ENCODE measurements at places on chromosomes 1 and 21.

DNA sequence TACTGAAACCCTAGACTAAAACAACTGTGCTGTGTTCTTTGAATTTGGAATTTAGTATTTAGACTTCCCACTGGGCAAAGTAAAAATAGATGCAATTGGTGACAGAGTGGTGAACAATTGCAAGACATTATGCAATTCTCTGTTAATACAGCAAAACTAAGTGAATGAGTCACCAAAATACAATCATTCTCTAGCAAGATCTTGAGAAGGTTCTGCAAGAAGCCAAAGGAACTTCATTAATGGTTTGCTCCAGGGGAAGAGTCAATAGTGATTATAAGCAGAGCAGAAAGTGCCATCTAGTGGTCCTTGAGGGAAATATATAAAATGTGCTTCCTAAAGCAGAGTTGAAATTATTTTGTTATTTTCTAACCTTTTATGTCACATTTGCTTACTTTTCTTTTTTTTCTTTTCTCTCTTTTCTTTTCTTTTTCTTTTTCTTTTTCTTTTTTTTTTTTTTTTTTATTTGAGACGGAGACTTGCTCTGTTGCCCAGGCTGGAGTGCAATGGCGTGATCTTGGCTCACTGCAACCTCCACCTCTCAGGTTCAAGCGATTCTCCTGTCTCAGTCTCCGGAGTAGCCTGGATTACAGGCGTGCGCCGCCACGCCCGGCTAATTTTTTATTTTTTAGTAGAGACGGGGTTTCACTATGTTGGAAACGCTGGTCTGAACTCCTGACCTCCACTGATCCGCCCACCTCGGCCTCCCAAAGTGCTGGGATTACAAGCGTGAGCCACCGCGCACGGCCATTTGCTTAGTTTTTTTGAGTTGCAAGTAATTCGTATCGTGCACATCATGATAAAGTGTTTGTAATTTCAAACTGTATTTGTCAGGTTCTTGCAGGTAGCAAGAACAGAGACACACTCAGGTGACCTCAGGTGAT, 99.2 kb downstream of the CTH start:
- DNase-seq, result no peak

DNA sequence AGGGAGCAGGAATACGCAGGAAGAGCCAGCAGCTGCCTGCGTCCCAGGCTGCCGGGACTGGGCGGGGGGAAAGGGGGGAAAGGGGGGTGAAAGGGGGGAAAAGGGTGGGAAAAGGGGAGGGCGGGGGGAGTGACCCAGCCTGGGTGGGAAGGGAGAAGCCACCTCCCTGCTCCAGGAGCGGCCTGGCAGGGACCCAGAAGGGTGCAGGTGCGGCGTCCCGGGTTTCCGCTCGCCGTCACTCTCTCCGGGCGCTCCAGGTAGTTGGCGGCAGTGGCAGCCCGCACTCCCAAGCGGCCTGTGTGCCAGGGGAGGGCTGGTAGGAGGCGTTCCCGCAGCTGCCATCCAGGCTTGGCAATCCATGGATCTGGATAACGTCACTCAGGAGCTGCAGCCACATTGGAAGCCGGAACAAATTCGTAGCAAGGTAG, 141.0 kb upstream of the NGF start:
- no peak for DNase-seq

- no peak for DNase-seq
Measured at GRCh38 chr1:83508485-83509151, 490.3 kb downstream of the TTLL7 start.

- no peak for DNase-seq
Measured at GRCh38 chr1:236890152-236891056, 95.3 kb downstream of the MTR start.

DNA sequence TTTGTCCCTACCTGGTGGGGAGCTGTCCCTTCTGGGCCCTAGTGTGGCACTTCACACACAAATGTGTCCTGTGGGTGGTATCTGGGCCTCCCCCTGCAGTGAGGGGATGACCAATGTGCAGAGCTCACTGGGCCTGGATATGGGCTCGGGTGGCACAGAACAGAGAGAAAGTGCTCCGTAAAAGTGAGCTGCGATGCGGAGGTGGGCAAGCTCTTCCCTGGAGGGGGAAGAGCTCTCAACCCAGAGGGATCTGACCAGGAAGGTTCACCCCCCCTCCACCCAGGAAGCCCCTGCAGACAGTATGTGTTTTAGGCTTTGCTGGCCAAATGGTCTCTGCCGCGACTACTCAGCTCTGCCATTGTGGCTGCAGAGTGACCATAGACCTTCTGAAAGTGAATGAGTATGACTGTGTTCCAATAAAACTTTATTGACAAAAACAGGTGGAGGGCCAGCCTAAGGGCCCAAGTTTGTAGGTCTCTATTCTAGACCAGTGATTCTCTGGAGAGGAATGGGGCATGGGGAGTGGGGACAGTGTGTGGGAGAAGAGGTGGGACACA, 8.6 kb upstream of the ITGB2 start:
- DNase-seq, result no peak

- DNase-seq, result no peak
Measured at GRCh38 chr1:18290740-18291412, 183.3 kb downstream of the IGSF21 start.

DNA sequence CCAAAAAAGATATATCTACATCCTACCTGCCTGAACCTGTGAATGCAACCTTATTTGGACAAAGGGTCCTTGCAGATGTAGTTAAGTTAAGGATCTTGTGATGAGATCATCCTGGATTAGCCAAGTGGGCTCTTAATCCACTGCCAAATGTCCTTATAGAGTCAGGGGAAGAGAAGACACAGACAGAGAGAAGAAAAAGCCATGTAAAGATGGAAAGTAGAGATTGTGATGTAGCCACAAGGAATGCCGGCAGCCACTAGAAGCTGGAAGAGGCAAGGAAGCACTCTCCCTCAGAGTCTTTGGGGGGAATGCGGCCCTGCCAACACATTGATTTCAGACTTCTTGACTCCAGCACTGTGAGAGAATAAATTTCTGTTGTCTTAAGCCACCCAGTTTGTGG, 16.2 kb downstream of the HSD11B1 start:
- DNase-seq, result no peak

DNA sequence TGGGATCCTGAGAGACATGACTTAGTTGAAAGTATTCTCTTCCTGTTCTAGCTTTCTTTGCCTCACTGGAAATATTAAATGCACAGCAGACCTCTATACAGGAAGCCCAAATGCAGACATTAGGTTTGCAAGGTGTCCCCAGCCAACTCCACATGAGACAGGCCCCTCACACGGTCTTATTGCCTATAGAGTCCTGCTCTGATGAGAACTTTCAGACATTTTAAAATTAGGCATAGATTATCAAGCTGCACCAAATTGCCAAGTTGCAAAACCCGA, 251.9 kb upstream of the C1orf105 start:
- no peak for DNase-seq

DNA sequence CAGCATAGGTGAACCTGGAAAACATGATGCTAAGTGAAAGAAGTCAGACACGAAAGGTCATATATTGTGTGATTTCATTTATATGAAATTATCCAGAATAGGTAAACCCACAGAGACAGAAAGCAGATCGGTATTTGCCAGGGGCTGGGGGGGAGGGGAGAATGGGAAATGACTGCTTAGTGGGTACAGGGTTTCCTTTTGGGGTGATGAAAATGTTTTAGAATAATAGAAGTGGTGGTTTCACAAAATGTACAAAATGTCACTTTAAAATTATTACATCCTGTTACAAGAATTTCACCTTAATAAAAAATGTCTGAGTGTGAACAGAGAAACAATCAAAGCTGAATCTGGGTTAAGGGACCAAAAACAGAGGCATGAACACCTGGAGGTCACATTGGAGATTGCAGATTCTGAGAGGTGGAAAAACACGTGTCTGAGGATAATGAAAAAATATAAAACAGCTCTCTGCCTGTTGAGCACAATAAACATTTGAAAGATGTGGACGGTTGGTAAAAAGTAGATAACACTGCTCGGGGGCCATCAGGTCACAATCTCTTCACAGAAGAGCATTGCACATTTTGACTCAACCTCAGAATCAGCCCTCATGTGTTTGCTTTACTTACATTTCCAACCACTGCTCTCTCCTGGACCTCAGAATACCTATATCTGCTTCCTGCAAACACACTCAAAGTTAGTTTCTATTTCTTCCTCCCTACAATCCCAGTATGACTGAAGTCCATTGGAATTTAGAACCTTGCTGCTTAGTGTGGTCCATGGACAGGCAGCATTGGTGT, 3.2 kb downstream of the SLAMF6 start:
- DNase-seq, result no peak

DNA sequence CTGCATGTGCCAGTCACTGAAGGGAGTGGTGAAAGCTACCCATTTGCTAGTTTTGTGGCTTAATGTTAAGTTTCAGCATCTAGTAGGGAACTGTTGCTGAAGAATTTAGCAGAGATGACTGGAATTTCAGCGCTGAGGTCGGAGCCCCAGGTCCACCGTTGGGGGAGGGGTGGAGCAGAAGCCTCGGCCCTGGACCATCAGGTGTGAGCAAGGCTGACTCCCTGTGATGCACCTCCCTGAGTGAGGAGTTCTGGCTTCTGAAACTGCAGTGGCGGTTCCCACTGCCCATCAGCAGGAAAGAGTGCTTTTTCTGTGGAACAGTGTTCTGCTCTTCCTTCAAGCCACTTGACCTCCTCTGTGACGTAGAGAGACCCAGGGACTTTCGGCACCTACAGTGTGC, 1.3 kb downstream of the NOS1AP start:
- no peak for DNase-seq

DNA sequence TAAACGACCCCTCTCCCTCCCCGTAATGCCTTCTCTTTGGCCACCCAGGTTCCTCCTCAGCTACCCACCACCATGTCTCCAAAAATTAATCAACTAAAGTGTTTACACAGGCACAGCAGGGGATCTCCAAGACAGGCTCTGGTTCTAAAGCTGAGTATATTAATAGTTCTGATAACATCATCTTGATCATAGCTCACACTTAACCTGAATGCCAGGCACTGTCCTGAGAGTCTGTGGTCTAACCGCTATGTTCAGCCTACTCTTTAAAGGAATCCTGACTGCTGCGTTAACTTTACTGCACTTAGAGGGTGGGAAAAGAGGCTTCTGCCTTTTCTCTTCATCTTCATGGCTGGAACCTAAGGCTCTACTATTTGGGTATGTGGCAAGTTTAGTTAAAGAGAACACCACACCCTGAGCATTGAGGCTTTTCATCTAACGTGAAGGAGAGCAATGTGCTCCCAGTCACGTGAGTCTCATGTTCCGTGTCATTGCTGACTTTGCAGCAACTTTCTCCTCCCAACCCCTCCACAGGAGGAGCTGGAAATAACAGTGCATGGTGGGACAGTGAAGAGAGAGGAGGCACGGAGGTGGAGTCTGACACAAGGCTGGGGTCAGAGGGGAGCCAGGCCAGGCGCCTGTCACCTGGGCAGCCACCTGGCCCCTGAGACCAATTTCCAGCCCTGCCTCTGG, 86.4 kb downstream of the FAM78B start:
- DNase-seq, result no peak

- DNase-seq, result no peak
Measured at GRCh38 chr1:163845279-163845678, 523.5 kb downstream of the NUF2 start.

DNA sequence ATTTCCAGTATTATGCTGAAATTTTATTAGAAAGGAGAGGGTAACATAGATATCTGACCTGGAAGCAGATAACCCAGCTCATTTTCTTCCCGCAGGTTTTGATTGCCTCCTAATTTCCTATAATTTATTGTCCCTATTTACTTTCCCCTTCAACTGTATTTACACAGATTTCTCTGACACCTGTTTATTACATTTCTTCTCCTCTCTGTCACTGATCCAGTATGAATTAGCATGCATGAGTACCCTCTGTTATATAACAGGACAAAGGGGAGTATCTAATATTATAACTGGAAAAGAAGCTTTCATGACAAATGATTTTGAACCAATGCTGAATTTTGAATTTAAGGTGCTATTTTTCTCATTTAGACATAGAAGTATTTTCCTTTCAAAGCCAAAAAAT, 37.4 kb downstream of the DENND1B start:
- no peak for DNase-seq

GRCh38 chr21:38987633-38988508, 182.1 kb downstream of the ETS2 start:
- DNase-seq, result no peak

DNA sequence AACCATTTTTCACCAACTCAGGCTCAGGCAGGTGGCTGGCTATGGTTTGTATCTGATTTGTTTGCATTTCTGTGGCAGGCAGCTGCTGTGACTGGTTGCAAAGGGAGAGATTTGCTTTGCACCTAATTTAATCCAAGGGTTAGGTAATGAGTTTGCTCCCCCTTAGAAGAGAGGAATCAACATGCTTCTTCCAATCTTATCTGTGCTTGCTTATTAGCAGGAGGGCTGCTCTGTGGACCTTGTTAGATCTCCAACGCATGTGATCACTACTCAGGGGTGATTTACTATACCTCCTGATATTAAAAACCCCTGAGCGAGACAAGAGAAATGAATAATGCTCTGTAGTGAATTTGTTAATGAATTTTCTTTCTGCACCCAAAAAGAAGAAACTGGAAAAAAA, 20.5 kb downstream of the OLFML3 start:
- DNase-seq, result no peak

- no peak for DNase-seq
Measured at GRCh38 chr1:158972841-158973240, 36.9 kb upstream of the IFI16 start.

- DNase-seq, result no peak
Measured at GRCh38 chr1:37612186-37612585, 16.4 kb upstream of the GNL2 start.

DNA sequence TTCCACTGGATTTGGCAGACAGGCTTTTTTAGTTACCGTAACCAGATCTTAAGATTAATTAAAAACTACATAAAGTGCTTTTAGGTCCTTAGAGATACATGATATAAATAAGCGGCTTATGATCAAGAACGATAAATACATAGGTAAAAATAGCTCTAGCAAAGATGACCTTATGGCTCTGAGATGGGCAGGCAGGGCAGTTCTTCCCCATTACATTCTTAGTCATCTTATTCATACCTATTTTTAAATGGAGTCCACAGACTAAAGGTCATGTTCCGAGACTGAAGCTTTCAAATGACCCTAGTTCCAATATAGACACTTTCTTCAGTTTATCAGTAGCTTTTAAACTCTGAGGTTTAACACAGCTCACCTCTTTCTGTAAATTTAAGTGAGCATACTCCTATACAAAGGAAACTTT, 4.3 kb downstream of the MCL1 start:
- no peak for DNase-seq

GRCh38 chr1:154755858-154756730, 114.0 kb downstream of the KCNN3 start:
- no peak for DNase-seq

GRCh38 chr1:65065524-65066418, 82.2 kb upstream of the AK4 start:
- DNase-seq, result peak; percentile 45
